Fibroblast of the conjunctiva (primary cell): ENCODE measurements at places on chromosomes 5 and 9.

DNA sequence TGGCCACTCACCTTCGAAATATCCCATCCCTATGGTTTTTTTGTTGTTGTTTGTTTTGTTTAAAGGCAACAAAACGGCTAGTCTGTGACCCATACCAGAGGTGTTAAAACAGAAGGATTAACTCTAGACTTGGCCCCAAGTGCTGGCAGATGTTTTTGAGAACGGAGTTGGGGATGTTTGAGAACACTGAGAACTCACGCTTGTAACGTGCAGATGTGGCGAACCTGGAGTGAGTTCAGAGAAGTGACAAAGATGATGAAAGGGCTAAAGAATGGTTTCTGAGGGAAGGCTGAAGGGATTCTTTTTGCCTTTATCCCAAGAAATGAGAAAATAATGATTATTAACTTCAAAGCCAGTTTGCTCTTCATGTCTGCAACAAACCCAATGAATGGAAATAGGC, 286.5 kb downstream of the ZNF608 start:
- DNase-seq, result no peak

DNA sequence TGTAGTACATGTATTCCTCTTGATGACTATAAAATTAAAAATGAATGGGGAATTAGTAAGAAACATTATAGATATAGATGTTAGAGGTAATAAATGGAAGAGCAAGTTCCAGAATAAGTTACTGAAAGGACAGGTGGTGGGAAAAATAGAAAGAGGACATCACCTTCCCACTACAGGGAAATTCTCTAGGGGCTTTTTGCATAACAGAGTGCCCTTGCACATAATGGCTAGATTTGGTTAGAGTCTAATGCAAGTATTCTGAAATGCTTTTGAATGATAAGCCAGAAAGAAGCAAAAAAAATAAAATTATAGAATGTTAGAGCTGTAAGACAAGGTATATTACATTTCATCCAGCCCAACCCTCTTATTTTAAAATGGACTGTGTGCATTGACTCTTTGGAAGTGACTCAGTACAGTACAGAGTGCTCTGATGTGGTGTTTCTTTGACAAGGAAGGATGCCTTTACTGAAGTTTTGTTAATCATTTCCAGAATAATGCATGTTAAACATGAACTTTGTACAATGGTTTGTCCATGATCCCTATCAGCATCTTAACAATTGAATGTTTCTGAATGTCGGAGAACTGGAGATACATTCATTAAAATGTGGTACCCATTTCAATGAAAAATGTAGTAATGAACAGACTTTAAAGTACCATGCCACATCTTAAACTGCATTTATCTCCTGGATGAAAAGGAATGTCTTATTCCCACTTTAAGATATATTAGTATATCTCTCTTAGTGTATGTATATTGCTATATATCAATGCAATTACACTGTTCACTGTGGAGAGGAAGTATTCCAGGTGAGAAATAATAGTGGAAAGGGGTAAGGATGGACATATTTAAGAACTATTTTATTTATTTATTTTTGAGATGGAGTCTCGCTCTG, 391.1 kb downstream of the ADGRV1 start:
- DNase-seq, result no peak

DNA sequence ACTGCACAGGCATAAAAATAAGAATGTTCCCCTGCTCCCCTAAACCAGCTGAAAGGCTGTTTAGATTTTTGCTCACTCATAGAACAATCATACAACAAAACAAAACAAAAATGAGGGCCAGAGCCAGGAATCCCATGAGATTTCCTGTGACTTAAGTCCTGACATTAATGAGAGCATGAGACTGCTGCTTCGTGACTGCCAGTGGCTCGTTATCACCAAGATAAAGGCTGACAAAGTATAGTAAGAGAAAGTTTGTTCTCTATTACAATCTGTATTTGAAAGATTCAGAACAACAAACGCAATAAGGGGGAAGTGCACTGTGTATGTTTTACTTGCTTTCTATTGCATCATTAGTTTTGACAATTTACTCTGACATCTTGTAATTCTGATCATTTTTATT, 837.1 kb upstream of the C9orf72 start:
- DNase-seq, result no peak

- no peak for DNase-seq
These were observed 949 bp downstream of the SERINC5 start for GRCh38 chr5:80254767-80255430.

DNA sequence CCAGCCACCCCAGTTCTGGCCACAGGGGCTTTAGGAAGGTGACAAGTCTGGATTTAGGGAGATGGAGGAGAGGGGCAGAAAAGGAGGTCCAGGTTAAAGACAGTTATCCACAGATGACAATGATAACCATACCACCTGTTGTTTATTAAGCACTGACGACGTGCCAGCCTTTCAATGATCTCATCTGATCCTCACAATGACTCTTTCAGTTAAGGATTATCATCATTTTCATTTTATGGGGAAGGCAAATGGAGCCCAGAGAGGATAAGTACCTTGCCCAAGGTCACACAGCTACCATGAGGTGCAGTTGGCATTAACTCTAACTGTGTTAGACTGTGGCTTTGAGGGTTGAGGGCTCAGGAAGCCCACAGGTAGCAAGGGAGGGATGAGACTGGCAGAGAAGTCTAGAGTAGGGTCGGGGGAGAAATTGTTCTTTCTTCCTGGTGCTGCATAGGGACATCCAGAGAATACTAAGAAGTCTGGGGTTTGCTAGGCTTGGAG, 21.5 kb upstream of the JADE2 start:
- no peak for DNase-seq

- DNase-seq, result no peak
These were observed 133.8 kb downstream of the MRPL36 start for GRCh38 chr5:1665803-1666202.

DNA sequence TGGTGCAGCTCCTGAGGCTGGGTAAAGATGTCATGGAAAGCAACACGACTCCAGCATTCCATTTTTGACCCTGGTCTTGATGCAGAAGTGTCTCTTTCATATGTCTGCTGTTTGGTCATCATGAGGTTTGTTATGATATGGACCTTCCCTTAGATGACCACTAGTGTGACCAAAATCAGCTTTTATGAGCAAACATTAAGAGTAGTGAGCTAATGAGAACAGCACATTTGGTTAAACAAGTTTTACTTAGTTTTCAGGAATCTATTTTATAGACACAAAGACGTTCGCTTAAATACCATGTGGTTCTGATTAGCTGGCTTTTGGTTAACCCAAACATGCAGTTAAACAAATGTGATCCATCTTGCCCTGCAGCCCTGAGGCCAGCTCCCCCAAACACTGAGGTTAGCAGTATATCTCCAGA, 56.7 kb upstream of the ACTBL2 start:
- DNase-seq, result peak; percentile 18

- no peak for DNase-seq
These were observed 262.0 kb downstream of the MAN2A1 start for GRCh38 chr5:109951758-109952157.

- DNase-seq, result no peak
These were observed 407.7 kb upstream of the GRAMD2B start for GRCh38 chr5:126015235-126016181.
